ENCODE measurements at places on chromosomes 5 and 9. TPM values are rescaled to one million over a fixed set of nuclear protein-coding genes. Genes with fewer than 3 reads are reported as not detected.

- DNase-seq = no peak
Measured at GRCh38 chr9:131690941-131691573, 48.8 kb downstream of the RAPGEF1 start.

DNA sequence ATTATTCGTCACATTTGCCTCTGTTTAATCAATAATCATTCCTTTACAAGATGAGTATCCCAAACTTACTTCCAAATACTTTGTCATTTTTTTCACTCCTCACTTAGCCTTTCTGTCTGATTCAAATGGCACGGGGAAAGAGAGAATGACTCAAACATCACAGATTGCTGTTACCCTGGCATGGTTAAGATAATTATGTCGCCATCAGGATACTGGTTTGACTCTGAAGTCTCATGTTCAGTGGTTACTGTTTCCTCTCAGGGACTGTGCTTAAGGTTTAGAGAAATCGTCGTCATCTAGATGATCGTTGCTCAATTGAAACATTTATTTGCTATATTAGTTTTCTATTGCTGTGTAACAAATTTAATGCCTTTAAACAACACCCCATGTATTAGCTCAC lies 45.2 kb upstream of the RAD23B start:
- DNase-seq = no peak

DNA sequence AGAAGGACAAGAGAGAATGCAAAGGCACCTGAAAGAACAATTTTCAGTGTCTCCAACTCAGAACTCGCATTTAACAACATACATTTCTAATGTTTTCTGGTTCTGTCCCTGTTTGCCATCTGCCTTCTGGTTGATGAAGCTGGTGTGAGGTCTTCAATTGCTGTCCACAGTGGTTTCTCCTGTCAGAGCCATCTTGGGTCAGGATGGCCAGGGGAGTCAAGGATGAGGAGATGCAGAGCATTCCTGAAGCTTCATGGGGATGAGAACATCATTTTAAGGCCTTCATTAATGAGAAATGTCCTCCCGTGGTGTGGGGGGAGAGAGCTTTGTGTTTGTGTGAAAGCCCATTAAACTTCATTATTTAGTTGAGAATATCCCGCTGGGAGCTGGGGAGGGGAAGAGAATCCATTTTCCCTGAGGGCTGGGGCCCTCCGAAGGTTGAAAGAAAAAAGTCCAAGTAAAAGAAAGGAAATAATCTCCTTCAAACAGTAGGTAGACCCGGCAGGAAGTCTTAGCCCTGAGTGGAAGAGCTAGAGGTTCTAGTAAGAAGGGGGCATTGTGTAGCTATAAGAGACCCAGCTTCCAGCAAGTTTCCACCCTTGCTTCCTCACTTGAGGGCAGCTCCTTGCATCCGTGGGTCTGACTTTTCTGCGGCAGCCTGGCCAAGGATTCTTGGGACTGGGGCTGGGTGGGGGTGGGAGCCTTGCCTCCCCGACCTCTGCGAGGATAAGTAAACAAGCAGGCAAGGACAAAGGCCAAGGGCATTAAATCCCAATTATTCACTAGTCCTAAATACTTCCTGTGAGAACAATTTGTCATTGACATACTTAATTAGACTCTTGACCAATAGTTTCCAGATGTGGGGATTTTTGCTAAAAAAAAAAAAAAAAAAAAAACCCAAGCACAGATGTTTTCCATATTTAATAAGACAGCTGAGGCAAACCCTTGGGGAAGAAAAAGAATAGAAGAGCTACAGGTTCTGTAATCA lies 119.2 kb downstream of the MSX2 start:
- DNase-seq = no peak

DNA sequence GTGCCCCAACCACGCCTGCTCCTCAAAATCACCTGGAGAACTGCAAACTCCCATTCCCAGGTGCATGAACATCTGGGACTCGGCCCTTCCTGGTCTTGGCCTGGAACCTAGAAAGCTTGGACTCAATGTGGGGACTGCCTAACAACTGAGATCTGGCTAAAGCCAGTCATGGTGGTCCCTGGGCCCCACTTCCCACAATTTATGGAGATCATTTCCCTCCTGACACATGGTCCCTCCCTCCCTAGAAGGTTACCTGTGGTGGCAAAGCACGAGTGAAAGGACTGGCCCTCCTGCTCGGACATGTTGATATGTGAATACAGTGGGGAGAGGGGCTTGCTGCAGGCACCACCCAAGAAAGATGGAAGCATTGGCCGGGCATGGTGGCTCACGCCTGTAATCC lies 18.8 kb downstream of the BICD2 start:
- DNase-seq = no peak

DNA sequence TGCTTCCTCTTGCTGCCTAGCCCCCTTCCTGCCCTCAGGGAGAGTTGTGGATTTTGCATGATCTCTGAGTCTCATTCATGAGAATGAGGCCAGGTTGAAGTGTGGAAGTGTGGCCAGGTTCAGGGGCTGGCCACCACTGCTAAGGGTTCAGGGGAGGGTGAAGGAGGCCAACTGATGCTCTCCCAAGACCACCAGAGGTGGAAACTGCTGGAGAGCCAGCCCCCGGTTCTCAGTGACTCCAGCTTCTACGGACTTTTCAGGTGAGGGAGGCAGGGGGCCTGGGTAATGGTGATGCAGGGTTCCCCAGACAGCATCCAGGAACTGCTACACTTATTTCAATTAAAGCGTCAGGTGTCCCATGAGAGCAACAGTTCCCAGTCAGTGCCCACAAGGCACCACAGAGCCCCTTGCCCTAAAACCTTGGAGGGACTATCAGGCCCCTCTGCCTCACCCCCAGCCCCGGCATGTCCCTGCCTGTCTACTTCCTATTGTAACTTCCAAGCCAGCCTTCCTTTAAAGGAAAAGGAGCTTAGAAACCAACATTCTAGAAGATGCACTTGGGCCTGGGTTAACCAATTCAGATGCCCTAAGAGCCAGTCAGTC lies 50.1 kb downstream of the AMBP start:
- DNase-seq = no peak

DNA sequence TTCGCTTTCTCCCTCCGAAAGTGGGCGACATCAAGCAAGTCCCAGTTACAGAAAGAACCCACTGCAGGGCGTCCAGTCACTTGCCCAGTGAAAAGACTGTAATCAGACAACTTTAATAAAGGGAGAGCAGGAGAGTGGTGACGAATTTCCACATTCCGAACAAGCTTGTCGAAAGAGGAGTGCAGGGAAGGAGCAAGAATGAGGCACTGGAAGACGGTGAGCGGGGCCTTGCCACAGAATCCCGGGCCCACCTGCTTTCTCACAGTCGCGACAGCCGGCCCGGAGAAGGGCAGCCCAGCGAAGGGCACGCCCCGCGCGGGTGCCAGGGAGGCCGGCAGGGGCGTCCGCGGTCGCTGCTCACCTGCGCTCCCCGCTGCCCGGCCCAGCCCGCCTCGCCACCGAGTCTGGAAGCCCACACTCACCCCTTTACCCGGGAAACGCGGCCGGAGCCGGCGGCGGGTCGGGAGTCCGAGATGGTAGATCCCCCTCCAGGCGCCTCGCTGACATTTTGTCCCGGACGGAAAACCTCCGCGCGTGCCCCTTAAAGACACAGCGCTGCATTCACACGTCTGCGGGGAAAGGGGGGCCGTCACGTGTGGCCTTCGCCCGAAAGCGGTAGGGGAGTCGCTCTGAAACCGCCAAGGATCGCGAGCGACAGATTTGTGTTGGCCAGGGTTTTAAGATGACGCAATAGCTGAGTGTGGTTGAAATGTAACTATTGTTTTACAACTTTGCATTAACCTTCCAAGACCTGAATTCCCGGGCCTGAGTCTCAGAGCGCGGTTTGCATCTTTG lies at the start of gene ZBED3:
Gene ZBED3 (minus strand): TSS at position 597 of the 795 bp plus-strand sequence. CDS start 9,407 bp downstream, outside the sequence.
- DNase-seq = peak; percentile 80

DNA sequence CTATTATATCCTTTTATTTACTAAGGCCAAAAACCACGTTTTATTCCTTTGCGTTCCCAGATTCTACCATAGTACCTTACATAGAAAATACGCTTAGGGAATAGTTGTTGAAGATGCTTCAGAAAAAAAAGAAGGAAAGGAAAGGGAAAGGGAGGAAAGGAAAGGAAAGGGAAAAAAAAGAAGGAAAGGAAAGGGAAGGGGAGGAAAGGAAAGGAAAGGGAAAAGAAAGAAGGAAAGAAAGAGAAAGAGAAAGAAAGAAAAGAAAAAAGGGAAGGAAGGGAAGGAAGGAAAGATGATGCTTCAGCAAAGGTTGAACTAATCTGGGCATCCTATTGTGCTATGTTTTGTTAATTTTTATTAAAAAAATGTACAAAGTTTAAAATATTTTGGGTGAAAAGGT lies 131.5 kb downstream of the GIN1 start:
- DNase-seq = no peak

DNA sequence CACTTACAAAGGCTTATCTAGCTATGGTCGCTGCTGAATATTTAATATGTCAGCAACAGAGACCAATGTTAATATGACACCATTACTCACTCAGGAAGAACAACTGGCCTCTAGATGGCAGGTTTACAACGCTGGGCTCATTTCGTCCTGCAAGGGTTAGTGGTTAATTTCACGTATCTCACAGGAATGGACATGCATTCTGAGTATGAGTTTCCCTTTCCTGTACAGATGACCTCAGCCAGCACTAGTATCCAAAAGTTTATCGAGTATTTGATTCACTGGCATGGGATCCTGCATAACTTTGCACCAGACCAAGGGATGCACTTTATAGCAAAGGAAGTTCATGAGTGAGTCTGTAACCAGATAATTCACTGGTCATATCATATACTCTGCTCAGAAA lies 8.7 kb upstream of the TRPC7 start:
- DNase-seq = peak; percentile 36

- DNase-seq = peak; percentile 10
Measured at GRCh38 chr9:9998491-9999287, 614.1 kb downstream of the PTPRD start.

GRCh38 chr9:106675780-106676179 lies 187.2 kb upstream of the ZNF462 start:
- peak; percentile 60 for DNase-seq

DNA sequence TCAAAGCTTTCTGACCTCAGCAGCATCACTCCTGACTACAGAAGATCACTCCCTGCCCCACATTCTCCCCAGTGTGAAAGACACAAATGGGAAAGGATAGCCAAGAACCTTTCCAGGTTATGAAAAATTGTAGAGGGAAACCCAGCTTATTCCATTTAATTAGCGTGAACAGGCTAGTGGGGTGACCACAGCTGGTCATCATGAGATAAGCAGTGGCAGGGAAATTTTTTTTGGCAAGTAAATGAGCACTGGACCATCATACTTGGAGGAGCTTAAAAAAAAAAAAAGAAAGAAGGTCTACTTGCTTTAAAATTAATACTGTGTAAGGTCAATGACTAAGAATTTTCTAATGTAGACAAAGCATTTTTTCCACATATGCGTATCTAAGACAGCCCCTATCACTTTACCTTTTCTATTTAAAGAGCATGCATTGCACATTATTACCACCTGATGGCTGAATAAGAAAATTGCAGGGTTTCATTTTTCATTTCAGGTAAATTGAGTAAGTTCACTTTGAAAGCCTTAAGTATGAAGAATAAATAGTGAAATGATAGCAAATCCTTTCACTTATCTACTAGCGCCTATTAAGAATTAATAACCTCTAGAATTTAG lies 123.6 kb downstream of the ELAVL2 start:
- peak; percentile 31 for DNase-seq

GRCh38 chr5:60809891-60810425 lies 34.1 kb downstream of the ELOVL7 start:
- no peak for DNase-seq

DNA sequence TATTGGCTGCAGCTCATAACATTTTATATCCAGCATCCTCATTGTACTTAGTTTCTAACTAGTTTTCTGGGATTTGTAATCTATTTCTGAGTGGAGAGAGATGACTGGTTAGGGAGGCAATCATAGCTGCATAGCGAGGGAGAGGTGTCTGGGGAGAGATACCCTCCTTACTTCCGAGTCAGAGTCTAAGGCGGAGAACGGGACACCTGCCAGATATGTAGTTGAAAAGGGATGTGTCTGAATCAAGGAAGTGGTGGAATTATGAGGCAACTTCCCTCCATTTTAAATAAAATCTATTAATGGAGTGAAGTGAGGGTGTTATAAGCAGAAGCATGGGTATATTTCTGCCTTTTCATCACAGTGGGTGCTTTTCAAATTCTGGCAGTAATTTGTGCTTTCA lies 126.5 kb downstream of the MAST4 start:
- DNase-seq = no peak

GRCh38 chr5:138096997-138097828 lies 13.4 kb downstream of the WNT8A start:
- DNase-seq = peak; percentile 86

DNA sequence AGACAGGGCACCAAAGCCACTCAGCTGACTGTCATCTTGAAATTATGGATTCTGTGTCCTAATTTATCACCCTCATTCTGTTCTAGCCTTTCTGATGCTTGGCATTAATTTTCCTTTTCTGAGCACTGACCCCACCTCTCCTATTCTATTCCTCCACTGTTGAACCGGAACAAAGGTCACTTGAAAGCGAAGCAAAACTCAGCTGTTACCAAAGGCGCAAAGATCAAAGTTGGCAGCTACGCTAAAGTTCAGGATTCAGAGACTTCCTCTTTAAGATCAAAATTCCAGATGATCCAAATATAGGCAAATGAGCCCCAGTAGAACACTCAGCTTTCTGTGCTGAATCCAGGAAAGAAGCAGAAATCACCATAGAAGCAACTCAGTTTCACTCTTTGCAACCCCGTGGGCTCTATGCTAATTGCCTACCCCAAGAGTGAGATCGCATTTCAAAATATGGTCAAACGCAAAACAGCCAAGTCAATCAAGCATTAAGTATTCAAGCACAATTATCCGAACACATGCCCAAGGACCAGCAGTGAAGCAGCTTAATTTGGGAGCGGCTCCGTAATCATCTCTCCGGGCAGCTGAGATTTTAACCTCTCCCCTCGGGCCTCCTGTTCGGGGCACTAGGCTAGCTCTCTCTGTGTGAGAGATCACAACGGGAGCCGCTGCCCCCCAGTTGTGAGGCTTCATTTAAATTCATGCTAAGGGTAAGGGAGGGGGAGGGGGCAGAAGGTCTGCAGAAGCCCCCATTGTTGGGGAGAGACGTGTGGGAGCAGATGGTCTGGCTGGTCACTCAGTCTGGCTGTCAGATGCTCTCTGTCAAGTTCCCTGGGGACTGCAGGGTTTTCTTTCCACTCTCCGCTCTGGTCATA lies 288.6 kb downstream of the ELAVL2 start:
- no peak for DNase-seq

GRCh38 chr5:28707706-28708105 lies 1669.3 kb upstream of the CDH9 start:
- DNase-seq = peak; percentile 54

DNA sequence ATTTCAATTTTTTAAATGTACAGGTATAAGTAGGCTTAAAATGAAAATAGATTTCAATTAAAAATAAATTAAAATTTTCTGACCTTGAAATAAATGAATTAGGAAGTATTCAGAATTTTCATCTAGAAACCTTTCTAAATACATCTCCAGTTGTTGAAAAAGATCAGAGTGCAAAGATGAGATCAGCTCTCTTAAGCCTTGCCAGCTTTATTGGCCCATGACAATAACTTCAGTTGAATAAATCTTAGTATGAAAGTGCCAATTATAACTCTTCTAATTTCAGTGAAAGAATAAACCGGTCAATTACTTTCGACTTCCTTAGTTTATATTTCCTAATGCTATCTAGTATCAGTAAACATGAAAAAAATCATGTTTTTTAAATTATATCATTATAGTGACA lies 117.4 kb downstream of the FBXL17 start:
- DNase-seq = no peak

The TMEM161B gene
- 13.0 TPM for total RNA-seq

The PCDHGA2 gene
- 0.27 TPM for total RNA-seq

The TNC gene
- total RNA-seq = 45.8 TPM

Measured in HT1080 (cell line).